Right cardiac atrium (tissue), 5 donors: ENCODE measurements at places on chromosomes 7 and 10.

GRCh38 chr10:99280472-99280871, 44.8 kb upstream of the HPSE2 start:
- no peak for DNase-seq

GRCh38 chr10:14543904-14544210, 213.1 kb upstream of the FRMD4A start:
- no peak for DNase-seq

- DNase-seq = peak; percentile 69
Observed at GRCh38 chr7:18541181-18541870, 45.8 kb downstream of the HDAC9 start.

DNA sequence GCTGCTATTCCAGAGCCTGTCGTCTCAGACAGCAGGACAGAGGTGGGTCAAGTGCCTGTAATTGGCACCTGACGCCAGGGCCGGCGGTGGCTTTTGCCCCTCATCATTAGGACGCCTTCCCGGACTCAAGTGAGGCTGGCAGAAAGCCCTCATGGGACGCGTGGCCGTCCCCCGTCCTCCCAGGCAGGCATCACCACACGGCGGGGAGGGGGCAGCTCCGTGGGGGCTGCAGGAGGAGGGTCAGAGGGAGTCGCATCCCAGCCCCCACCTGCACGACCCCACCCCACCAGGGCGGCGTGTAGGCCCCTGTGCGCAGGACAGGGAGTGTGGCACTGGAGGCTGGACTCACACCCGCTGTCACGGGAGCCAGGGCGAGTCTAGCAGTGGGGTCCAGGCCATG, 16.3 kb downstream of the CFAP46 start:
- DNase-seq = no peak

GRCh38 chr10:8181496-8182157, 127.1 kb downstream of the GATA3 start:
- DNase-seq = no peak

DNA sequence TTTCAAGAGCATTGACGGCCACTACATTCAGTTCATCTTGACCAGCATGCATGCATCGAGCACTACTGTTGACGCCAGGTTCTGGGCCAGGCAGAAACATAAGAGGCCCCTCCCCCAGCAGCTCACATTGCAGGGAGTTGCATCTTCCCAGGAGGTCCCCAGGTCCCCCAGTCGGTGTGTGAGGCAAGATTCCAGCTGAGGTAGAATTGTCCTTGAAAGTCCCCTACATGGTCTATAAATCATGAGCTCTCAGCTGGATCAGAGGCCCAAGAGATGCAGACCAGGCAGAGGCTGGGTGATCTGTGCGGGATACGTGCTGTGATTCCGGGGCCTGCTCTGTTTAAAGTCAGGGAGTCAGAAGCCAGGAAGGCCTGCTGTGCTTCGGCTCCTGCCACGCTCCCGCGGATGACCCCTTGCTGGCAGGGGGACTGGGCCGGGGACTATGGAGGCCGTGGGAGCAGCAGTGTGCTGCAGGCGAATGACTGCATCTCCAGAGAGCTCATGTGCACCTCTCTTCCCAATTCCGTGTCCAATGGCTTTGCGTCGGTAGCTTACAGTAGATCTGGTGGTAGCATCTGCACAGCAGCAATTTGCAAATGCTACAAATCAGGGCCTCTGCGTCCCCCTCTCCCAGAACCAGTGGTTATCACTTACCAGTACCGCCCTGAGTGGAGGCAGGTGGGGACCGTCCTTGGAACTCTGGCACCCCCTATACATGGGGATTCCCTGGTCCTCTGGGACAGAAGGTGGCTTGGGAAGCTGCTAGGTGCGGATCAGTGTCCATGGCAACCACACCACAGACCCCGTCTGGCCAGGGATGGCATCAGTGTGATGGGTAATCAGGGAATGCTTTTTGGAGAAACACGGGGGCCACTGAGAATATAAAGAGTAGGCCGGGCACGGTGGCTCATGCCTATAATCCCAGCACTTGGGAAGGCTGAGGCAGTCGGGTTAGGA, 93.6 kb downstream of the RGS10 start:
- no peak for DNase-seq

- DNase-seq = no peak
Observed at GRCh38 chr10:74677951-74678350, 148.4 kb upstream of the KAT6B start.

GRCh38 chr10:62625484-62625883, 179.0 kb upstream of the ADO start:
- DNase-seq = no peak

- peak; percentile 18 for DNase-seq
Observed at GRCh38 chr10:1241322-1241890, 185.2 kb downstream of the WDR37 start.

GRCh38 chr7:106774768-106775551, 90.1 kb upstream of the PIK3CG start:
- DNase-seq = no peak

DNA sequence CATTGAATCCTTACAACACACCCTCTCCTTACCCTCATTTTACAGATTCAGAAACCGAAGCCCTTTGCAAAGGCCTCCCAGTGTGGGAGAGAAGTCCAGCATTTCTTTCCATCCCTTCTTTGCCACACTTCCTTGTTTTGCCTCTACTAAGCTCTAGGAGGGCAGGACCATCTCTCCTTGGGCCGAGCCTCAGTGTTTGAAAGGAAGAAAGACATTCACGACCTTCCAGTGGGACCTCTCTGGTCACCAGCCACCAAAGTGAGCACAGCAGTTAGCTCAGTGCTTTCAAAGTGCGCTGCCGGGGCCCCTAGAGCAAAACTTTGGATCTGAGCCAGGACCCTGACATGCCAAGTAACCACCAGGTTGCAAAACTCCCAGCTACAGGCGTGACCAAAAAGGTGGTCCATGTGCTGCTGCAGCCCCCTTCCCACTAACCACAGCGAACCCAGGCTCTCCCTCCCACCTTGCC, 12.4 kb downstream of the CTBP2 start:
- DNase-seq = peak; percentile 66

DNA sequence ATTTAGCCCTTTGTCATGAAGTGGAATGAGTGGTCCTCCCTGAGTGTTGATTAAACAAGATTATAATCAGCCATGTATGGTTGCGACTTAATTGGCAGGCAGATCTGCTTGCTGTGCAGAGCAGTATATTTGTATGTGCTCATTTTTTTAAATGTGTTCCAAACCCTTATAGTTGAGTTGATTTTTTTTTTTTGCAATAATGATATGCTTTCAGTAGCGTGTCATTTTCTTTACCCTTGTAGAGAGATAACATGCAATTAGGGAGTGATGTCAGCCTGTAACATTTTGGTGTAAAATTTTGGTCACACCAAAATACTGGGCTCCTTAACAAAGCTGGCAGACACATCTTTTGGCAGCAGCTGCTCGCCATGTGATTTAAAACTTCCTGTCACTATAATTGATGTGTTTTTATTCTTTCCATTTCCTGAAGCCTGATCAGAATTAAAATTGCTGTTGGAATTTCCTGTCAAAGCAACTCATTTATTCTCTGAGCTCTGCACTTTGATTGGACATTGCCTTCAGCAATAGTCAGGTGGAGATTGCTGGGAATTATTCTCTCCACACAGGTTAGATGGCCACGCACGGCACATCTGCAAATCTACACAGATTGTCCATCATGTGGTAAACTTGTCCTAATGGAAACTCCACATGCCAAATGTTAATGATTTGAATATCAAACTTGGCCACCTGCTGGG, 125.3 kb downstream of the DYNC1I1 start:
- DNase-seq = no peak

GRCh38 chr7:70143075-70144044, 545.1 kb downstream of the AUTS2 start:
- no peak for DNase-seq

DNA sequence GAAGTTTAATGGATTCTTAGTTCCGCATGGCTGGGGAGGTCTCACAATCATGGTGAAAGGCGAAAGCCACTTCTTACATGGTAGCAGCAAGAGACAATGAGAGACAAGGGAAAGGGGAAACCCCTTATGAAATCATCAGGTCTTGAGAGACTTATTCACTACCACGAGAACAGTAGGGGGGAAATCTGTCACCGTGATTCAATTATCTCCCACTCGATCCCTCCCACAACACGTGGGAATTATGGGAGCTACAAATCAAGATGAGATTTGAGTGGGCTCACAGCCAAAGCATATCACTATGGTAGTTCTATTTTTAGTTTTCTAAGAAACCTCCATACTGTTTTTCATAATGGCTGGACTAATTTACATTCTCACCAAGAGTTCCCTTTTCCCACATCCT, 36.7 kb downstream of the SPAM1 start:
- DNase-seq = no peak

GRCh38 chr7:13057462-13058200, 370.2 kb downstream of the ARL4A start:
- DNase-seq = no peak

GRCh38 chr7:32937344-32938174, 19.7 kb upstream of the FKBP9 start:
- DNase-seq = peak; percentile 78

- DNase-seq = no peak
Observed at GRCh38 chr7:55131142-55131929, 112.5 kb downstream of the EGFR start.

DNA sequence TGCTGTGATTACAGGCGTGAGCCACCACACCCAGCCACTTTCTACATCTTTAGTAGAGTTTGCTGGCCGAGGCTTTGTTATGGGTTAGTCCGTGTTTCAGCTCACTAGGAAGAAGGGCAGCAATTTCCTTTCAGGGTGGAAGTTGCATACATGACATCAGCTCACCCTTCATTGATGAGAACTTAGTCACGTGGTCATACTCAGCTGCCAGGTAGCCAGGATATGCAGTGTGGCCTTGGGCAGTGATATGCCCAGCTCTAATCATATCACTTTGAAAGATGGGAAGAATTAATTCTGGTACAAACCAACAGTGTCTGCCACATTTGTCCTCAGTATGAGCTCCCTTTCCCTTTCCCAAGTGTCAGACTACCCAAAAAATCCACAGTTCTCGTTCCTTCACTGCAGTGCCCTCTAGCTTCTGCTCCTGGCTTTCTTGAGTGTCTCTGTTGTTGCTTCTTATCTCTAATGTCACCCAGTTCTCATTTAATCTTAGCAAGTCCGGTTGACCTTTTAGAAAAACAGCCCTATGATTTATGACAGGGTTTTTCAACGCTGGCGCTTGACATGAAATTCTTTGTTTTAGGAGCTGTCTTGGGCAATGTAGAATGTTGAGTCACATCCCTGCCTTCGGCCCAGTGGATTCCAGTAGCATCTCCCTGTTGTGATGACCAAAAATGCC, 108.7 kb upstream of the ITGB1 start:
- no peak for DNase-seq

- no peak for DNase-seq
Observed at GRCh38 chr7:112648781-112649180, 141.4 kb downstream of the TMEM168 start.

DNA sequence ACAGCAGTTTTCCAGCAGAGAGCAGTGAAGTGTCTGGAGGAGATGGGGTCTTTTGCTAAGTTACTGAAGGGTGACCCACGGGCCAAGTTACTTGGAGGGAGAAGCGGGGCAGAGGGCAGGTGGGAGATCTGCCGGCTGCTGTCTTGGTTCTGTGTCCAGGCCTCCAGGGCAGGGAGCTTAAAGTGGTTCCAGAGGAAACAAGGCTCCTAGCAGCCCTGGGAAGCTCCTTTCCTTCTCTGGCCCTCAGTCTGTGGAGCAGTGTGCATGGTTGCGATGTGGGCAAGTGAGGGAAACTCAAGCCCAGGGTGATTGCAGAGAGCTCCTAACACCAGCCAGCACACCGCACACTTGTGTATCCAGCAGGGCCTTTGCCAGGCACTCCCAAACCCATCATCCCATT, 6.3 kb downstream of the GHRHR start:
- no peak for DNase-seq

DNA sequence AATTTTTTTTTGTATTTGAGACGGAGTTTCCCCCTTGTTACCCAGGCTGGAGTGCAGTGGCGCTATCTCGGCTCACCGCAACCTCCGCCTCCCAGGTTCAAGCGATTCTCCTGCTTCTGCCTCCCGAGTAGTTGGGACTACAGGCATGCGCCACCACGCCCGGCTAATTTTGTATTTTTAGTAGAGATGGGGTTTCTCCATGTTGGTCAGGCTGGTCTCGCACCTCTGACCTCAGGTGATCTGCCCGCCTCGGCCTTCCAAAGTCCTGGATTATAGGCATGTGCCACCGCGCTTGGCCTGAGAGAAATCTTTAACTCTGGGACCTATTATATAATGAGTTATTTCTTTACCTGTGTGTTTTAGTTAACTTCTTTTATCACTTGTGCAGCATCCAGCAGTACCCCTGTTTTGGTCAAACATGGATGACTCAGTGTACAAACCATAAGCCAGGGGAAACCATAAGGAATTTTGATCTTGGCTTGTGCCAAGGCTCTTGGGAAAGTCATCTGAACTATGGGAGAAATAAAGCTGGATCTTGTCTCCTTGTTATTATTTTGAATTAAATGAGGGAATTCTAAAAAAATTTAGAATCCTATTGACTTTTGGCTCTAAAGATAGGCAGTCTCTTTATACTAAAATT, 23.6 kb upstream of the ZRANB1 start:
- peak; percentile 55 for DNase-seq

DNA sequence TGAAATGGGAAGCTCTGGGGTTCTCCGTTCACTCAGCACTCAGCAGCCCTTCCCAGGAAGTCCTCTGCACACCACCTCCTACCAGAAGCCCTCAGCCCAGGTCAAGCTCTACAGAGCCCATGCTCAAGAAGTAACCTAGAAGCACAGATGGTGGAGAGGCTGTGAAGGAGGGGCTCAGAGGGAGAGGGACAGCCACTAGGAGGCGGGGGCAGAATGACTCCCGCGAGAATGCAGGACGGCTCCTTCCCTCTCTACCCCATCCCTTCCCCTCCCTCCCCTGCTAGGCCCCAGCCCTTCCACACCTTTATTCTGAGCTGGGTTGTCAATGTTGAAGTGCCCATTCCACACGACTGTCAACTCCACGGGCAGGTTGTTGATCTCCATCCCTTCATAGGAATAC, 373.2 kb downstream of the PLXNA4 start:
- DNase-seq = no peak

GRCh38 chr10:62022830-62023229, 121.3 kb downstream of the ARID5B start:
- no peak for DNase-seq

- DNase-seq = no peak
Observed at GRCh38 chr7:51276967-51277366, 39.6 kb downstream of the COBL start.

GRCh38 chr10:67011981-67012380, 86.1 kb downstream of the LRRTM3 start:
- no peak for DNase-seq

GRCh38 chr10:102712843-102713538, 1.2 kb downstream of the ARL3 start:
- no peak for DNase-seq

DNA sequence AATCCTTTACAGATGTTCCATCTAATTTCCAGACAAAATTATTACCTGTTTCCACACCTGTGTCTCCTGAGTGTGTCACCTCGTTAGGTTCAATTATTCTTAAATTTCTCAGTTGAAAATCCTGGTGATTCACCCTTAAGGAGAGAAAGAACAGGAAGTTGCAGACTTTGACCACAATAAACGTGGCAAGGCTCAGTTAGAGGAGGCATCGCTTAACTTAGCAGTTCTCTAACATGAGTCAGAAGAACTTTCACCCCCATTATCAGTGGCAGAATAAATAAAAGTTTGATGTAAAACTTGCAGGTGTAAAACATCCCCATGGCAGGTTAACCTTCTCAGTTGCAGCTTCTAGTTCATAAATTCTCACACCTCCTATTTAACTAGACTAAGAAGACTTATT, 8.3 kb downstream of the XPNPEP1 start:
- no peak for DNase-seq
